Type B pancreatic cell (in vitro differentiated cells): ENCODE measurements at places on chromosomes 1 and 21. TPM values are rescaled to one million over a fixed set of nuclear protein-coding genes. Genes with fewer than 3 reads are reported as not detected.

KRTAP13-2 gene
- total RNA-seq: not detected in 2 replicates

PPIAL4G gene
- not detected in 2 replicates for total RNA-seq

UHMK1 gene
- total RNA-seq: 23.3 and 31.4 TPM in 2 replicates

DNA sequence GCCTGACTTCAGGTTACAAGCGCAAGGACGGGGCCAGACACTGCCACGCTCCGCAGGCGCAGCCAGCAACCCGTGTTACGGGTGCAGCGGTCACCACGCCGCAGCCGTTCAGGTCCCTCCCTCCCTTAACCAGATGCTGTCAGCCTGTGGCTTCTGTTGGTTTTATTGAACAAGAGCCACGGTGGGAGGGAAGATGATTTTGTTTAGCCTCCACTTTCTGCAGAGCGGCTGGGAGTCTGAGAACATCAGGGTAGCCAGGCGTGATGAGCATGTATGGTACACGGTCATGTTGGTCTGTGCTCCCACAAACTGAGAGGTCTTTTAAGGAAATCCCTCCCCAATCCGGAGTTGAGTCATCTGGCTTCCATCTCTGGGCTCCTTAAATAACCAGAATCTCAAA, 18.5 kb upstream of the ADARB1 start:
- peaks cover 5% of the 10 kb centered on the region for H3K27me3 ChIP-seq
- no peak overlapping the region for H3K4me3 ChIP-seq
- H3K36me3 ChIP-seq: no peaks in the 10 kb centered on the region

DNA sequence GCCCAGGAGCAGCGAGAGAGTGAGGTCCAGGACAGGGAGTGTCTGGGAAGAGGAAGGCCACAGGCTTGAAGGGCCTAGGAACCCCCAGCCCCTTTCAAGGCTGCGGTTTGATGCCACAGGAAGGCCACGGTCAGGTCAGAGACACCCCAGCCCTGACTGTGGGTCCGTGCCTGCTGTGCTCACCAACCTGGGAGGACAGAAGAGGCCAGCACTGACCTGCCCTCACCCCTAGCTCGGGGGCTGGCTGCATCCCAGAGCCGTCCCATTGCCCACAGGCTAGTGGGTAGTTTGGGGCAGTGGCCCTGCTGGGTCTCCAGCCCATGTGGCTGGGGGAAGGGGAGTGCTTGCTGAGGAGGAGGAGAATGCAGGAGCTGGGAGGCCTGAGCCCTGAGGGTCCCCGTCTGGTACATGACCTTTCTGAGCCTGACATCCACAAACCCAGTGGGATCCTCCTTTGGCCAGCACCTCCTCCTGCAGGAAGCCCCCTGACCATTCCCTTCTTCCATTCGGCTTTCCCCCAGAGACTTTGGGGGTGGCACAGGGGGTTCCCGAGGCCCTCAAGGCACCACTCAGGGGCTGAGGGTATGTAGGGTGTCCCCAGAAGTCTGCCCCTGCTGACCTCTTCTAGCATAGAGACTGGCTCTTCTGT, 54.3 kb downstream of the WNT9A start:
- H3K4me3 ChIP-seq: no peak overlapping the region
- H3K4me1 ChIP-seq: peaks cover 8% of the 10 kb centered on the region
- no peaks in the 10 kb centered on the region for H3K27me3 ChIP-seq

GRCh38 chr1:208601561-208601960, 357.4 kb upstream of the PLXNA2 start:
- peaks cover 12% of the 10 kb centered on the region for H3K4me1 ChIP-seq
- no peak overlapping the region for H3K27ac ChIP-seq
- no peaks in the 10 kb centered on the region for H3K36me3 ChIP-seq
- peaks cover 9% of the 10 kb centered on the region for H3K27me3 ChIP-seq

DNA sequence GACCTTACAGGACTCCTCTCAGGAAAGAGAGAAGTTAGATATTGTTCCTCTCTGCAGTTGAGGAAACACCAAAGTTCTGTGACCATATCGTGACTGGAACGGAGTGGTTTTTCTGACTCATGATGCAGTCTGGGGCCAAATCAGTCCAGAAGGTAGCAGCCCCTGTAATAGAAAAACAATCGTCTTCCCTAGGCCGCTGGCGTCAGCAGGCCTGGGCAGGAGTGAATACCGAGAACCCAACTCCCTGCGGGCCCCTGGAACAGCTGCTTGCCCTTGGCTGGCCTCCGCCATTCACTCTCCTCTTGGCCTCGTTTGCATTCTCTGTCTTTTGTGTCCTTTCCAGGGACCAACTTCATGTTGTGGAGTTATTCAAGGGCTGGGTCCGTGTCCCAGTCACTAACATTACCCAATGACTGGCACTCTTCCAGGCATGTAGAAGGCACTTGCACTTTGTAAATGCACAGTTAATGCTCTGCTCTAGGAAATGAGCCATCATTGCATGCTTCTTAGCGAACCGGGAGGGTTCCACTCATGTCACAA, 10.9 kb upstream of the CD101 start:
- no peak for DNase-seq
- no peak overlapping the region for H3K4me3 ChIP-seq
- peaks cover 57% of the 10 kb centered on the region for H3K36me3 ChIP-seq
- peaks cover 21% of the 10 kb centered on the region for H3K4me1 ChIP-seq
- no peaks in the 10 kb centered on the region for H3K27me3 ChIP-seq
- H3K27ac ChIP-seq: no peak overlapping the region

DNA sequence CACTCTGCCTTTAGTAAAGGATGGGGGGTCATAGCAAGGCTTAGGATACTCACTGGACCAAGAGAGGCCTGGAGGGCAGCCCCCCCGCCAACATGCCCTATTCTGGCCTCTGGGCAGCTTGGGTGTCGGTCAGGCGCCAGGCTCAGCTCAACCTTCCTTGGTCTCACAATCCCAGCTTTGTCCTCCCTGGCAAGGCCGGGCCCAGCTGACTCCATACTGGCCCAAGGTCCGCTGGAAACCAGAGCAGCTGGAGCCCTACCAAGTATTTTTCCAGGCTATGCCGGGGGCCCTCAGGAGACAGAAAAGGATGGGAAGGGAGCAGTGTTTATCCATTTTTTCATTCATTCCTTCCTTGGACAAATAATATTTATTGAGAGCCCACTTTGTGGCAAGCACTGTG, 6.2 kb downstream of the FBXO2 start:
- no peak overlapping the region for H3K27ac ChIP-seq
- no peak for DNase-seq
- H3K36me3 ChIP-seq: no peaks in the 10 kb centered on the region
- H3K4me1 ChIP-seq: no peaks in the 10 kb centered on the region
- no peak overlapping the region for H3K4me3 ChIP-seq

GRCh38 chr1:16068356-16069270, 4.8 kb downstream of the FAM131C start:
- H3K27me3 ChIP-seq: peaks cover 6% of the 10 kb centered on the region
- H3K36me3 ChIP-seq: no peaks in the 10 kb centered on the region
- DNase-seq: no peak

- no peak for DNase-seq
- peaks cover 22% of the 10 kb centered on the region for H3K4me1 ChIP-seq
- H3K27ac ChIP-seq: no peak overlapping the region
- no peaks in the 10 kb centered on the region for H3K27me3 ChIP-seq
- H3K4me3 ChIP-seq: no peak overlapping the region
Observed at GRCh38 chr1:214326406-214326805, 45.4 kb downstream of the SMYD2 start.

DNA sequence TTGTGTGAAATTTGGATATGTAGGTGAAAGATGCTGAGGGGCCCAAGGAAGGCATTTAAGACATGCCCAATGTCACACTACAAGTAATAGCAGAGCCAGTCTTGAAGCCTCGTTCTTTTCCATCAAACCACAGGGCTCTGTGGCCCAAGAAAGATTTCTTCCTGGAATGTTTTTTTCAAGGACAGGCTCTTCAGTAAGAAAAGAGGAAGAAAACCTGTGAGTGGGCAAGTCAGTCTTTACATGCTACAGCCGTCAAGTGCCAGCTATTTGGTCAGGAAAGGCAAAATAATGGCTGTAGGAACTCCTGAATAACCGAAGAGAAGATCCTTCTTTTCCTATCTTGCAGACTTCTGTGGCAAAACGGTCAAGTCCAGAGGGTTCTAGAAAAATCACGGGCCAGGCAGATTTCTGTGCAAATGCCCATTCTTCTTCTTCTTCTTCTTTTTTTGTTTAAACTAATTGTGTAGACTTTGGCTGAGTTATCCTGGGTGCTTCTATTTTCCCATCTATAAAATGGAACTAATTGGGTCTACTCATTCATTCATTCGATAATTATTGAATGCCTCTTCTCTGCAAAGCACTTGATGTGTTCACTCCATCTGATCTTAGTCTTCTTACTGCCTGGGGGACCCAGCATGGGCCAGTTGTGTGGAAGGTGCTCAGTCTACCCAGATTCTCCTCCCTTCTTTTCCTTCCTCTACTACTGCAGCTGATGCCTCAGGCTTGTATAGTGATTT, 1.9 kb upstream of the ID3 start:
- H3K27me3 ChIP-seq: peaks cover 3% of the 10 kb centered on the region
- H3K4me1 ChIP-seq: peaks cover 55% of the 10 kb centered on the region
- H3K36me3 ChIP-seq: peaks cover 15% of the 10 kb centered on the region
- no peak for DNase-seq
- H3K4me3 ChIP-seq: peak overlapping the region; percentile 94
- H3K27ac ChIP-seq: peak overlapping the region; percentile 99

- H3K4me3 ChIP-seq: no peak overlapping the region
- H3K27ac ChIP-seq: peak overlapping the region; percentile 79
- H3K36me3 ChIP-seq: peaks cover 8% of the 10 kb centered on the region
- no peaks in the 10 kb centered on the region for H3K27me3 ChIP-seq
- peaks cover 9% of the 10 kb centered on the region for H3K4me1 ChIP-seq
Observed at GRCh38 chr1:11787251-11787803, 18.4 kb downstream of the MTHFR start.

GRCh38 chr1:230002164-230002803, 64.8 kb upstream of the GALNT2 start:
- H3K4me1 ChIP-seq: no peaks in the 10 kb centered on the region
- H3K27me3 ChIP-seq: peaks cover 31% of the 10 kb centered on the region
- no peak for DNase-seq
- no peak overlapping the region for H3K27ac ChIP-seq

- H3K4me3 ChIP-seq: peak overlapping the region; percentile 6
- no peak overlapping the region for H3K27ac ChIP-seq
- no peak for DNase-seq
- peaks cover 41% of the 10 kb centered on the region for H3K4me1 ChIP-seq
- H3K36me3 ChIP-seq: peaks cover 11% of the 10 kb centered on the region
- no peaks in the 10 kb centered on the region for H3K27me3 ChIP-seq
Observed at GRCh38 chr1:183841550-183841949, 36.6 kb downstream of the RGL1 start.

- no peaks in the 10 kb centered on the region for H3K27me3 ChIP-seq
- peaks cover 41% of the 10 kb centered on the region for H3K4me1 ChIP-seq
- peaks cover 22% of the 10 kb centered on the region for H3K36me3 ChIP-seq
- DNase-seq: no peak
Observed at GRCh38 chr1:149986486-149987296, 23.8 kb downstream of the OTUD7B start.

GRCh38 chr21:33234635-33235520, 5.1 kb downstream of the IFNAR2 start:
- H3K4me1 ChIP-seq: peaks cover 12% of the 10 kb centered on the region
- H3K27ac ChIP-seq: no peak overlapping the region
- H3K27me3 ChIP-seq: no peaks in the 10 kb centered on the region

DNA sequence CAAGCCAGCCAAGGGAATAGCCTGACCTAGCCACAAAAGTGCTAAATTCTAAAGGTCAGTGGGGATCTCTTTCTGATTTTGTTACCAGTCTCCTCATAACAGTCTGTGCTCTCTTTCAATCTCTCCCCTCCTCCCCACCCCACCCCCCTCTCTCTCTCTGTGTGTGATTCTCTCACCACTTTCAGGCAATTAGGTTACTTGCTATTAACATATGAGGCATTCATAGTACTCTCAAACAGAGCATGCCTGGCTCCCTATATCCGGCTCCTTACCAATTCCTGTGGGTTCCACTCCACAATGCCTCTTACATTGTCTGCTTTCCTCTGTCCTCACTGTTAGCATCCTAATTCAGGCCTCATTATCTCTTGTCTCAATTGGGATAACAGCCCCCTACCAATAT, 464.3 kb upstream of the DEPDC1 start:
- H3K4me3 ChIP-seq: no peak overlapping the region
- no peaks in the 10 kb centered on the region for H3K4me1 ChIP-seq
- no peaks in the 10 kb centered on the region for H3K27me3 ChIP-seq
- no peak for DNase-seq
- no peaks in the 10 kb centered on the region for H3K36me3 ChIP-seq

GRCh38 chr21:36966821-36967768, 626 bp upstream of the HLCS start:
- H3K36me3 ChIP-seq: peaks cover 5% of the 10 kb centered on the region
- H3K27ac ChIP-seq: peak overlapping the region; percentile 82
- peaks cover 7% of the 10 kb centered on the region for H3K4me1 ChIP-seq
- peak; percentile 73 for DNase-seq
- no peaks in the 10 kb centered on the region for H3K27me3 ChIP-seq

DNA sequence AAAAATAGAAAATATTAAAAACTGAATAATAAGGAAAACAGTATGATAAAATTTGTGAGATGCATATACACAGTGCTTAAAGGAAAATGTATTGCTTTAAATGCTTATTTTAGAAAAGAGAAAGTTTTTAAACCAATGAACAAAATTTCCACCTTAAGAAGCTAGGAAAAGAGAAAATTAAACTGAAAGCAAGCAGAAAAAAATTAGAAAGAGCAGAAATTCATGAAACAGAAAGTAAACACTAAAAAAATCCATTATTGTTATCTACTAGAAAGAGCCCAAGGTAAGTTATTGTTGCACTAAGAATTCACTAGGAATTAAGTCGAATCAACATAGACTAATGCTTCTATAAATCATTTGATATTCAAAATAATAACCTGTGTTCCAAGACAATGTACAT, 67.7 kb downstream of the PIK3R3 start:
- H3K27me3 ChIP-seq: no peaks in the 10 kb centered on the region
- no peak for DNase-seq

DNA sequence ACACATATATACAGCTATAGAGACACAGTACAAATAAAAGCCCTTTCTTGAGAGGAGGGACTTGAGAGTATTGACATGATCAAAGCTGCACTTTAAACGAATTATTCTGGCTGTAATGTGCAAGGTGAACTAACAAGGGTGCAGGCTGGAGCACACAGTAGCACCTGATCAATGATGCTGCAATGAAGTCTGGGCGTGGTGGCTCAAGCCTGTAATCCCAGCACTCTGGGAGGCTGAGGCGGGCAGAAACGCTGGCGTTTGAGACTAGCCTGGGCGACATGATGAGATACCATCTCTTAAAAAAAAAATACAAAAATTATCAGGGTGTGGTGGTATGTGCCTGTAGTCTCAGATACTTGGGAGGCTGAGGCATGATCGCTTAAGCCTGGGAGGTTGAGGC, 14.1 kb upstream of the CTH start:
- no peaks in the 10 kb centered on the region for H3K36me3 ChIP-seq
- no peak for DNase-seq
- no peak overlapping the region for H3K27ac ChIP-seq
- no peak overlapping the region for H3K4me3 ChIP-seq
